Cortex of kidney (tissue), 1 donor: ENCODE measurements at places on chromosomes 7 and 10.

- DNase-seq, result no peak
These were observed 163.1 kb downstream of the ZNF438 start for GRCh38 chr10:30868611-30869010.

DNA sequence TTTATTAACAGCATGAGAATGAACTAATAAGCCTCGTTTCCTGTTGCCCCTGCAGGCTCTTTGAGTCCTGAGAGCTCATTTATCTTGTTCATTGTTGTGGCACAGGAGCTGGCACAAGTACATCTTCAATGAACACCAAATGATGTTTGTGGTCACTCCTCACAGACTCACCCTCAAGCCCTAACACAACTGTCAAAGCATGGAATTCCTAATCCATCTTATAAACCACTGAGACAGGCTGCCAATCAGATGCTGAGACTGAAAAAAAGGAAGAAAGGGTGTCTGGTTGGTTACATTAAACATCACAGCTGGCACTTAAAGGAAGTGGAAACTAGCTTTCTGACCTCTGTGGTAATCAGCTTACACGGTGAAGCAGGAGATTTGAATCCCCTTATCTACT lies 7.7 kb upstream of the CCDC172 start:
- DNase-seq, result no peak

DNA sequence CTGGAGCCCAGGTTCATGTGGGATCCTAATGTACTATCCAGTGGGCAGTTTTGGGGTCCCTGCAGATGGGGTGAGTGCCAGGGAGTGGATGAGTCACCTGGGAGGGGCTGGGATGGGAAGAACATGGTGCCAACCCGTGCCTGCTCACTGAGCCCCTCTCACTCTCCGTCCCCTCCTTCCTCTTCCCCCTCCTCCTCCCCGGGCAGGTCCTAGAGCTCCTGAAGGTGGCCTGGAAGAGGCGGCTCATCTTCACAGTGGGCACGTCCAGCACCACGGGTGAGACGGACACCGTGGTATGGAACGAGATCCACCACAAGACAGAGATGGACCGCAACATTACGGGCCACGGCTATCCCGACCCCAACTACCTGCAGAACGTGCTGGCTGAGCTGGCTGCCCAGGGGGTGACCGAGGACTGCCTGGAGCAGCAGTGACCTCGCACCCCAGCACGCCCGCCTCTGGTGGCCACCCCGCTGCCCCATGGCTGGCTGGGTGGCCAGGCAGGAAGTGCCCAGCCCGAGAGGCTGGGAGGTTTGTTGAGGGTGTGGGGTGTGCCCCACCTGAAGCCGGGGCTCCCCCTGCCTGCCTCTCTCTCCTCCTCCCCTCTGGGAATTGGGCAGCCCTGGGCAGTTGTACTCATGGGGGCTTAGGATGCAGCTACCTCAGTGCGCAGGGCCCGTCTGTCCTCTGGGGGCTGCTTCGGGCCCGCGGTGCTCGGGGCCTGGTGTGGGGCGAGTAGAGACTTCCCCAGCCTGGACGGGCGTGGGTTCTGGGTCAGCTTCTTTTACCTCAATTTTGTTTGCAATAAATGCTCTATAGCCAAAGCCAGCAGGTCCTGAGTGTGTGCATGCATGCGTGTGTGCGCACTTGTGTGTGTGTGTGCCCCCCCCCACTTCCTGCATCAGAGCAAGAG lies 4.9 kb upstream of the UPK3B start:
- no peak for DNase-seq

DNA sequence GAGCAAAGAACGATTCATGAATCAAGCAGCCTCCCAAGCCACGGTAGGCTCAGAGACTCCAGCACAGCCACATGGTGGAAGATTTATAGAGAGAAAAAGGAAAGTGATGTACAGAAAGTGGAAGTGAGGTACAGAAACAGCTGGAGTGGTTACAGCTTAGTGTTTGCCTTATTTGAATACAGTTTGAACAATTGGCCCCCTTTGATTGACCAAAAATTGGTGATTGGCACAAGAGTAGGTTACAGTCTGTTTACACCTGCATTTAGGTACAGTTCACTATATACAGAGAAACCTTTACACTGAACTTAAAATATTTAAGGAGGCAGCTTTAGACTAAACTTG lies 136.4 kb upstream of the ASAH2 start:
- no peak for DNase-seq

DNA sequence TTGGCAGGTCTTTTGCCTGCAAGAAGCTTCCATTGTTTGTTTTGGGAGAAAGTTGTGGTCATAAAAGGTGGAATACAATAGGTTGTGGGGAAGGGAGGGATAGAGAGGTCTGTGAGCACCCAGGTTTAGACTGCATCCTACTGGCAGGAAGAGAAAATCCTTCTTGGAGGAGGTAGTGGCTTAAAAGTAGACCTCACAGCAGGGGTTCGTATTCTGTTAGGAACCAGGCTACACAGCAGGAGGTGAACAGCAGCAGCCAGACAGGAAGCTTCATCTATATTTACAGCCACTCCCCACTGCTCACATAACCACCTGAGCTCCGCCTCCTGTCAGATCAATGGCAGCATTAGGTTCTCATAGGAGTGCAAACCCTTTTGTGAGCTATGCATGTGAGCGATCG lies 245.3 kb downstream of the NSUN6 start:
- DNase-seq, result no peak

DNA sequence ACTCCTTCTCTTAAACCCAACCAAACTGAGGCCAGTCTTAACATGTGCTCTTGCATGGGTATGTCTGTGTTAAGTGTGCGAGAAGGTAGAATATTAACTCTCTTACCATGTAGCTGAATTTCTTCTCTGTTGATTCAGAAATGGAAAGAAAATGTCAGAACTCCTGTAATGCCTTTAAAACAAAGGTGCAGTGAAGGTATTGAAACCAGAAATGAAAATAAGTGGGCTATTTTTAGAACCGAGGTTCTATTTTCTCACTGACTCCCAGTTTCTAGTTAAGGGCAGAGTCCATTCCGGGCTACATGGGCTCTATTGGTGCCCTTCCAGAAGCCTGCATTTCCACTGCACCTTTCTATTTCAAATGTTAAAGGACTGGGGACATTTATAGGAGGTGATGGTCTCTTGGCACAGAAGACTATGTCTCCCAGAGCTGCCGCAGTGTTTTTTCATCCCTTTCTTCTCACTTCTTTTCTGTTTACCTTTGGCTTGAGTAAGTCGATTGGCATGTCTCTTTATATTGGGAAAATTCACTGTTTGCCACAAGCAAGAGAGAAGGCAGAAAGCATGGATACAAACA lies 174.9 kb downstream of the LRMDA start:
- DNase-seq, result no peak

- no peak for DNase-seq
These were observed 559 bp downstream of the KCNMA1 start for GRCh38 chr10:77636967-77637531.

- no peak for DNase-seq
These were observed 203.5 kb downstream of the USP6NL start for GRCh38 chr10:11407939-11408338.

GRCh38 chr10:47457528-47457820 lies 26.4 kb downstream of the ANXA8 start:
- no peak for DNase-seq

- DNase-seq, result no peak
These were observed 31.2 kb upstream of the KCTD7 start for GRCh38 chr7:66597461-66597860.

DNA sequence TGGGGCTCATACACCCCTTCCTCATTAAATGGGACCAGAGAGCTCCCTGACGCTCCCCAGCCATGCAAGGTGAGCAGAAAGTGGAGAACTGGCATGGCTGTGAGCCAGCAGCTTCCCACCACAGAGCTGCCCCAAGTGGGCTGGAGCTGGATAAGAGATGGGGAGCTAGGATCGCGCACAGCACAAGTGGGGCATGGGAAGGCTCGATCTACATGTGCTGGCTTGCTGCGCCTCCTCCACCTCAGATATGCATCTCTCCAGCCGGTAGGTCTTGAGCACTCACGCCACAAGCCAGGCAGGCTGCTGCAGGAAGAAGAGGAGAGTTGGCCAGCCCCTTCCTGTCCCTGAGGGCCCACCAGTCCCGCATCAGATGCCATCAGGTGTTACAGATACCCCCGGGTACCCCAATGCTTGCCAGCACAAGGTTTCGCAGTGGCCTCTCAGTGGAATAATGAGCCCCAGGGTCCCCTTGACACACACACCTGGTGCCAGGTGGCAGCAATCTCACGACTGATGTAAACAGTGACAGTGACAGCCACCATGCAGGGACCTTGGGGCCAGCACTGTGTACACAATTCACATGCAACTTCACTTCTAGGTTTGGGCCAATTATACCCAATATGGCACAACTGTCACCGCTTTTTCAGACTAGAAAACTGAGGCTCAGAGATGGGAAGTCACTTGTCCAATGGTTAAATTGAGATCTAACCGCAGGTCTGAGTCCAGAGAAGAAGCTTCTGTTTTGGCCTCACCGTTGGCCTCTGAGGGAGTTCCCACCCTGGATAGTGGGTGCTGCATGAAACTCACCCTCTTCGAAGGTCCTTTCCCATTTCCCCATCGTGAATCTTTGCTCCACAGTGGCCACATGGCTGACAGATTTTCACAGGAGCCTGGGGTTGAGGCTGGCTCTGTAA lies 79.3 kb downstream of the OAT start:
- DNase-seq, result no peak

DNA sequence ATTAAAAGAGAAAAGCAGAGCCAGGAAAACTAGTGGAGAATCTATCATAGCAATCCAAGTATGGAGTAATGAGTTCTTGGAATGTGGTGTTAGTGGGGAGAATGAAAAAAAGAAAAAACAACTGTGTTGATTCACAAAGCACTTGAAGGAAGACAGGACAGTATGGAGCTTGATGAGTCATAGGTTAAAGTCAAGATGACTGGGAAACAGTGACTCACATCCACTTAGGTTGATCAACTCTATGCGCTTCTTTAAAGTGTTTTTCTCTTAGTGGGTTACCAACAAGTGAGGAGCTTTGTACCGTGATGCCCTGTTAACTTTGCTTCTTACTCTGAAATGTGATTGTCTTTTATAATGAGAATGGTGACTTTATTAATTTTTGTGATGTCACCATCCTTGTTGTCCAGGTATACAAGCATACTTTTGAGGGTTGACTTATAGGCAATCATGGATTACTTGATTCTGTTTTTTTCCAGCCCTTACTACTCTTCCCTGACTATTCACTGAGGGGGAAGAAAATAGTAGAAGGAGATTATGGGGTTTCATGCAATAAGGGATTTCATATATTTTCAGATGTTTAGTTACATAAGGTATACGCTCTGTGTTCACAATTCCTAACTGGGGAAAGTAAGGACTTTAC lies 32.1 kb upstream of the MDFIC start:
- DNase-seq, result no peak

GRCh38 chr10:124892031-124892430 lies 49.9 kb upstream of the ZRANB1 start:
- no peak for DNase-seq

DNA sequence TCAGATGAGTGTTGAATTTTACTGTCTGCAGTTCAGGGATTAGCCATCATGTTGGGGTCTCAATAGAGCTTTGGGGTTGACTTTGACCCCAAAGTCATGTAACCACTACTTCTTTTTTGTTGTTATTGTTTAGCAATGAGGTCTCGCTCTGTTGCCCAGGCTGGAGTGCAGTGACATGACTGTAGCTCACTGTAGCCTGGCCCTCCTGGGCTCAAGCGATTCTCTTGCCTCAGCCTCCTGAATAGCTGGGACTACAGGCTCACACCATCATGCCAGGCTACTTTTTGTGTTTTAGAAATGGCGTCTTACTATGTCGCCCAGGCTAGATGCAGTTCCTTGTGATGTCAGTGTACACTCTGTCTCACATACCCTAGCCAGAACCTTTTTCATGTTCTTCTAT lies 598.4 kb downstream of the LRMDA start:
- DNase-seq, result no peak

- DNase-seq, result no peak
These were observed 24.3 kb upstream of the LARP4B start for GRCh38 chr10:955820-956217.

- no peak for DNase-seq
These were observed 39.0 kb downstream of the FKBP6 start for GRCh38 chr7:73366990-73367389.

GRCh38 chr10:49001870-49002672 lies 62.4 kb upstream of the LRRC18 start:
- no peak for DNase-seq

DNA sequence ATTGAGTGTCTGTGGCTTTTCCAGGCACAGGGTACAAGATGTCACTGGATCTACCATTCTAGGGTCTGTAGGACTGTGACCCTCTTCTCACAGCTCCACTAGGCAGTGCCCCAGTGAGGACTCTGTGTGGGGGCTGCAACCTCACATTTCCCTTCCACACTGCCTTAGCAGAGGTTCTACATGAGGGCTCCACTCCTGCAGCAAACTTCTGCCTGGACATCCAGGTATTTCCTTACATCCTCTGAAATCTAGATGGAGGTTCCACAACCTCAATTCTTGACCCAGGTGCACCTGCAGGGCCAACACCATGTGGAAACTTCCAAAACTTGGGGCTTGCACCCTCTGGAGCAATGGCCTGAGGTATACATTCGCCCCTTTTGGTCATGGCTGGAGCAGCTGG lies 183.7 kb downstream of the KCND2 start:
- DNase-seq, result no peak

GRCh38 chr7:35716038-35716803 lies 21.3 kb upstream of the HERPUD2 start:
- DNase-seq, result no peak

GRCh38 chr10:68251625-68252495 lies 19.9 kb upstream of the ATOH7 start:
- DNase-seq, result no peak

GRCh38 chr7:20359341-20359963 lies 28.8 kb downstream of the ITGB8 start:
- DNase-seq, result no peak

DNA sequence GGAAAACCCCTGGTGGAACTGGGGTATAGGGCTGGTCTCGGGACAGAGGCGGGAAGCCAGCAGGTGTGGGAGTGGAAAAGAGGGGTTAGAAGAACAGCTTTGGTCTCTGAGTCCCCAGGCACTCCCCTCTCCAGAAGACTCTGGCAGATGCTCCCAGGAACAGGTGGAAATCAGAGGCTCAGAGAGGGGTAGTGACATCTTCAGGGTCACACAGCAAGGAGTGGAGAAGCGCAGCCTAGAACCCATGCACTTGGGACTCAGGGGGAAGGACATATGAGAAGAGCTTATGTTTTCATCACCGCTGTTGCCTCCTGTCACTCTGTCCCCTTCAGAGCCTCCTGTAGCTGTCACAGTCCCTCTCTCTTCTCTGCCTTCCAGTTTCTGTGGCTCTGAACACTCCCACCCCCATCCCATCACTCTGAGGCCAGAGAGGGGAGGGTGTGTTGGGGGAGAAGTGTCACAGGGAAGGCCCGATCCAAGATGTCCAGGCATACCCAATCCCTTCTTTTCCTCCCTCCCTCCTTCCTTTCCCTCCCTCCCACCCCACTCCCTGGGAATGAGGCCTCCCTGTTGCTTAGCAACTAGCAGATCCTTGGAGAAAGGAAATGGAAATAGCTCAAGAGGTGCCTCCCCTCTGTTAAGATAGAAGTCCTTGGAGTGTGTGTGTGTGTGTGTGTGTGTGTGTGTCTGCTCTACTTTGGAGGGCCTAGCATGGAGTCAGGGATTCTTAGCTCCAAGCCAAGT lies 32.0 kb downstream of the SRRM3 start:
- no peak for DNase-seq

GRCh38 chr7:132113536-132114371 lies 462.5 kb downstream of the PLXNA4 start:
- no peak for DNase-seq
